Daoy (cell line): ENCODE measurements at places on chromosomes 16 and 17. TPM values are rescaled to one million over a fixed set of nuclear protein-coding genes. Genes with fewer than 3 reads are reported as not detected.

TPSD1 gene
- not detected in 2 replicates for total RNA-seq

GRCh38 chr17:65774787-65775186, 213.3 kb upstream of the AXIN2 start:
- DNase-seq, result no peak

GRCh38 chr16:66516509-66516807, 33.5 kb downstream of the TK2 start:
- DNase-seq, result no peak

DNA sequence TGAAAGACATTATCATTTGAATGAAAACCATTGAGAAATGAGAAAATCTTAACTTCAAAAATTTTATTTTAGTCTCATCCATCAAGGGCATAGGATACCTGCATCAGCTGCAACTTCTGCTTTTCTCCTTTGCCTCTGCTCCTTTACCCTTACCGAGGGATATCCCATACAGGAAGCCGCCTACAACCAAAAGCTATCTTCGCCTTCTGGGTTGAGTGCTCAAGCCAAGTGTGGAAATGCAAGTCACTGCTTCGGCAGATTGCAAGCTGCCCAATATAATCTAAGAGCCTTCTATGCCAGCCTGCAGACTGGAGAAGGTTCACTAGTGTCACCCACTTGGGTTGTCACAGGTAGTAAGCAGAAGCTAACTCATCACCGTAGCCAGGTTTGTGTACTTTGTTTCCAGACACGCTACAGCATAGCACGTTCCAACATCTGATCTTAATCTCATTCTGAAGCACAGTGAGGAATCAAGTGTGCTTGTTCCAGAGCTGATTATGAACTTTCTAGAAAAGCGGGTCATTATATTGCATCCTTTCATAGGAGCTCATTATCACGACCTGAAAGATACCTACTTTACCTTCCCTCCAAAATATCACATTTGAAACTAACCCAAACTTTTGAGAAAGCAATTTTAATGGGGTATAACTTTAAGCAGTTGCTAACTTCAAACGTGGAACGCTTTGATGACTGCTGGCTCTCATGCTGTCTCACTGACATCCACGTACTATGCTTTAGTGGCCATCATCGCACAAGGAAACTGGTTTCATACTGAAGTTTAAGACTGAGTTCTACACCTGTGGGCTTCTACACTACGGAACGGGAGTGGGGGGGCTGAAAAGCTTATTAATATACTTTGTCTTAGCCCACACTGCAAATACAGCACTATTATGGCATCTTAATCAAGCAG, 8.0 kb upstream of the UNK start:
- DNase-seq, result peak; percentile 13

- no peak for DNase-seq
Measured at GRCh38 chr17:14474591-14474990, 173.7 kb downstream of the HS3ST3B1 start.

DNA sequence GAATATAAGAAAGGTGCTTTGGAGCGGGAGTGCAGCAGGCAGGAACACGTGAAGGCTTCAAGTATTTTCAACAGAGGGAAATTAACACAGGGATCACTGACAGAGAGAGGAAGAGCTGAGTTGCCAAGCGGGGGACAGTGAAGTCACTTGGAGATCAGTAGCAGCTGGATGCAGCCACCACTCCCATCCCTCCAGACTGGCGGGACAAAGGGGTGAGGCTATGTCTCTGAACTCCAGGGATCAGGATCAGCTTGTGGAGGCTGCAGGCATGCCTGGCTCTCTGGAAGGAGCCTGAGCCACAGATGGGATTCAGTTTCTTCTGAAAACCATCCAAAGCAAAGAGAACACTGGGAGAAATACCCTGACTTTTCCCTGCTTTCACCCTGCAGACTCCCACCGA, 113.7 kb upstream of the IRX3 start:
- DNase-seq, result no peak

DNA sequence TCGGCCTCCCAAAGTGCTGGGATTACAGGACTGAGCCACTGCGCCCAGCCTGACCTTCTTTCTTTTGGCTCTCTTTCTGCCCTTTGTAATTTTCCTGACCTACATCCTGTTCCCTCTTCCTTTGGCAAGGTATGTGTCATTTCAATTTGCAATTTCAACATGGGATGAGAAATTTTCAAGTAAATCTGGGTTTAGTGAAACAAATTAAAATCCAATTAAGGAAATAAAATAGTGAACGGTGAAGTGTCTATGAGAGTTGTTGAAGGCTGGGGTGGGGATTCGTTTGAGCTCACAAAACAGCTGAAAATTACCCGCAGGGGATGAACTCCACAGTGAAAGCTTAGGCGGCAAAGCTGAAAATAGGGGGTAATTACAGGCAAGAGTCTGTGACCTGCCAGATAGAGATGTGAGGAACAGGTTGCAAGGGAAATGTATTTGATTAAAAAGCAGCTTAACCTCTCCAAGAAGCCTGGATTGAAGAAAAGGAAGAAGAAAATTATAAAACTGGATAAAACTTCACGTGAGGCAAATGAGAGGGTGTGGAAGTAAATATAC, 277.7 kb downstream of the UTP18 start:
- no peak for DNase-seq

GRCh38 chr16:2086812-2087747, 39.3 kb downstream of the TSC2 start:
- DNase-seq, result no peak
